ENCODE measurements at places on chromosomes 5 and 9. TPM values are rescaled to one million over a fixed set of nuclear protein-coding genes. Genes with fewer than 3 reads are reported as not detected.

Gene LHX3
- polyA plus RNA-seq: not detected

- no peak for DNase-seq
These were observed 54.7 kb upstream of the TSLP start for GRCh38 chr5:111016801-111017200.

Gene INSL4
- not detected for polyA plus RNA-seq

GRCh38 chr5:18553269-18553668 is 919.0 kb downstream of the TAF11L14 start:
- DNase-seq: no peak

GRCh38 chr9:83403527-83404238 is 134.5 kb downstream of the FRMD3 start:
- DNase-seq: no peak

Gene B4GALT1
- polyA plus RNA-seq: 38.4 TPM

GRCh38 chr5:142063878-142064331 is 44.7 kb upstream of the NDFIP1 start:
- peak; percentile 71 for DNase-seq

All from hindlimb muscle (tissue), 1 donor.